ENCODE measurements at places on chromosomes 5 and 9.

DNA sequence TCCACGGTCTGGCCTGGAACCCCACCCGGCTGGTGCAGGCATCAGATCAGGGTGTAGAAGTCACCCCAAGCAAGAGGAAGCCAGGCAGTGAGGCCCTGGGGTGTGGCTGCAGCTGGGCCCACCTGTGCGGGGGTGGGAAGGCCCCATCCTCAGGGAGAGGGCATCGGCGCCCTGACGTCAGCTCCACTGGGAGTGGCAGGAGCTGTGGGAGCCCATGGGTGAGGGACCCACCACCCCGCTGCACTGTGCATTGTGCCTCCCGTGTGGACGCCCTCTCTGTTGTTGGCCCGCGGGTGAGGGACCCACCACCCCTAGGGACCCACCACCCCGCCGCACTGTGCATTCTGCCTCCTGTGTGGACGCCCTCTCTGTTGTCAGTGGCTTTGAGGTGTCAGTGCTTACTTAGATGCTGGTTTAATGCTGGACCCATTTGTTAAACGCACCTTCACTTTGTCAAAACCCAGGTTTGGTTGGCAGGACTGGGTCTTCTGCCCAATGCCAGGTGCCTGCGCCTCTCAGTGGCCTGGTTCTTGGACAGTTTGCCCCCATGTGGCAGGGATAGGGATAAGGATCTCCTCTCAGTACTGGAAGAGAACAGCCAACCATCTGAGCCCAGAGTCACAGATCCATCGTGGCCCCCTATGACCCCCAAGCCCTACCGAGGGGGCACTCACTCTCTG is 6.9 kb upstream of the EXOC3 start:
- DNase-seq = no peak

- no peak for DNase-seq
Measured at GRCh38 chr9:113931140-113931539, 55.0 kb downstream of the ZNF618 start.

GRCh38 chr9:78918976-78919375 is 622.1 kb downstream of the PSAT1 start:
- DNase-seq = no peak

- DNase-seq = no peak
Measured at GRCh38 chr5:142183561-142183960, 75.0 kb downstream of the NDFIP1 start.

- DNase-seq = no peak
Measured at GRCh38 chr9:112174965-112175795, at the start of gene SUSD1. TSS of gene SUSD1 (minus strand) at chr9:112175297. CDS start at chr9:112175235, 62 bp downstream.

DNA sequence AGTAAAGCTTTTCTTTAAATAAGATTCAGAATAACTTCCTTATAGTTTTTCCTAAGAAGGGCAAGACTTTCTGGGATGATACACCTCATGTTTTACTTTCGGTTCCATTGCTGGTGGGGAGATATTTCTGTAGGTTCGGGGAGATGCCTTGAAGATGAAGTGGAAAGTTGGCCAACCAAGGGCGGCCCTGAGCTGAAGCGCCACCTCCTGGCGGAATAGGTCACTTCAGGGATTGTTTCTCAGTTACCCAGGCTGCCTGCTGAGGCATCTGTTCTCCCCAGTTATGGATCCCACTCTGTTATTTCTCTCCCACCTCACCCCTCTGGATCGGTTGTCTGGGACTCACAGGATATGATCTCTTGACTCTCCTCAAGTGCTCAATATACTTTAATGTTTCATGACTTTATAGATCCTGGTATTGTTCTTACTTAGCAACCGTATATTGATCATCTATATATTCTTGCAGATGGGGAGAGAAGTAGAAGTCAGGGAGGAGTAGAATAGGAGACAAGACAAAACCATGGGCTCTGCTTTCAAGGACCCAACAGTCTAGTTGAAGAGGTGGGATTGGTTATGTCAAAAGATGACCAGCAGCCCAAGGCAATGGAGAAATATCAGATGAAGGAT is 23.4 kb downstream of the MEGF10 start:
- DNase-seq = peak; percentile 56

- no peak for DNase-seq
Measured at GRCh38 chr5:38755181-38755580, 90.6 kb upstream of the OSMR start.

DNA sequence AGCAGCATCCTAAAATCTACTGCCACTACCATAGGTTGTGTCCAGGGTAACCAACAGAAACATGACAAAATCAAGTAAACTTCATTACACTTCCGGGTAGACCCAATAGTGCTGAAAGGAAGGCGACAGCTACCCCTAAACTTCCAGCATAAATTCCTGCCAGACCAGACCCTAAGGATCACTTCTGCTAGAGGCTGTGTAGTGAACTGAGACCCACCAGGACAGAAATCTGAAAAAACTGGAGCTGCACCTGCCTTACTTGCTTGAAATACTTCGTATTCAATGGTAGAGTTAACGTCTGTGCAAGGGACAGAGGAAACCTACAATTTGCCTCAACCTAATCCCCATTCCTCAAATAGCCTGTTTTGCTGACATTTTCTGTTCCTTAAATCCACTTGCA is 1.0 kb upstream of the SECISBP2 start:
- DNase-seq = no peak

DNA sequence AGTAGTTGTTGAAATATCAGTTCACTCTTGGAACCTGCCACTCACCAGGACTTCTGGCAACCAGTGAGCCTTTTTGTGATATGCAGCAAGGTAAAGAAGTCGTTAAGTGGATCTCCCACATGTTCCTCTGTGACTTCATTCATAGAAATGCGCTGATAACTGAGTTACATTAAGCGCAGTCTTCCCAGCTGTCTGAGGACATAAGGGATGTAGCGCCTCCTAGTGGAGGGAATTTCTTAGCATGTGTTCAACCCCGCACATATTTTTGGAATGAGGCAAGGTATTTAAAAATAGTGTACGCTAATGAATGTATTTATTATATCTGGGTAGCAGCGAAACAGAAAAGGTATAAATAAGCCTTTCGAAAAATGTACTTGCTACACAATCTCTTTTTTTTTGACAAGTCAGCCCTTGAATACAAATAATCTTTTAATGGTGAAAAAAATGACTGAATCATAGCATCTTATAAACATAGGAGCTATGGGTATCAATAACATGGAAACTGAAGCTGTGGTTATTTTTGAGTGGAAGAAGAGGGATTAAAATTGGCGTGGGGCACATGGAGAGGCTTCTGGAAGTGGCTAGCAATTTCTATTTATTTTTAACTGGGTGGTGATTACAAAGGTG is 38.0 kb downstream of the PALM2AKAP2 start:
- no peak for DNase-seq

- no peak for DNase-seq
Measured at GRCh38 chr5:76521240-76521758, 101.9 kb downstream of the F2RL2 start.

GRCh38 chr5:92222449-92222848 is 839.3 kb upstream of the ARRDC3 start:
- DNase-seq = no peak

DNA sequence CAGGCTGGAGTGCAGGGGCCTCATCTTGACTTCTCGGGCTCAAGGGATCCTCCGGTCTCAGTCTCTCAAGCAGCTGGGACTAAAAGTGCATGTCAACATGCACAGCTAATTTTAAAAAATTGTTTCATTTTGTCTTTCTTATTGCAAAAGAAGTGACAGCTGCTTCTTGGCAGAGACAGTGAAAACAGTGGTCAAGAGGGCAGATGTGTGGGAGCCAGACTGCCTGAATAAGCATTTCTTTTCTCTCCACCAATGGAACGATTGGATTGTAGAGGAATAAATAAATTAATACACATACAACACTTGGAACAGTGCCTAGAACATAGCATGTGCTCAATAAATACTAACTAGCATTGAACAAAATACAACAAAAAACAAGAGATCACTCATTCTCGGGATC is 27.4 kb upstream of the KIF4B start:
- no peak for DNase-seq

GRCh38 chr9:83425240-83425639 is 113.0 kb downstream of the FRMD3 start:
- no peak for DNase-seq

DNA sequence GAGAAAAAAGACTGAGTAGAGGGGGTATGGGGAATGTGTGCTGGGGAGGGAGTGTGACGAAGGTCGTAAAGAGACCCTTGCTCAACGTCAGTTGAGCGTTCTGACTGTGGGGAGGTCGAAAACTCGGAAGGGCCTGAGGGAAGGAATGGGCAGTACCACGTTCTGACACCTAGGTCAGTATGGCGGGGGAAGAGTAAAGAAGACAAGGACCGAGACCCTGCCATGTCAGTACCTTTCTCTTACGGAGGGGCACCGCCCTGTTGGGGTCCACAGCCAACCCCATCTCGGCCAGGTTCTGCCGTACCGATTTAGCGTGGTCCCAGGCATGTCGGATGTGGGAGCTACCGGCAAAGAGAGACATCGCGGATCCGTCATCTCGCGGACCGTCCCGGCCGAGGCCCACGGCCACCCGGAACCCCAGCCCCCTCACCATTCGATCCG is 375 bp downstream of the NOP16 start:
- DNase-seq = no peak

- no peak for DNase-seq
Measured at GRCh38 chr9:134957945-134958227, 40.2 kb upstream of the FCN1 start.

GRCh38 chr9:130243882-130244170 is 21.7 kb upstream of the HMCN2 start:
- DNase-seq = no peak

- no peak for DNase-seq
Measured at GRCh38 chr5:150578781-150579461, 61.5 kb upstream of the SYNPO start.

- DNase-seq = no peak
Measured at GRCh38 chr9:98380065-98380681, 124.7 kb upstream of the TBC1D2 start.

DNA sequence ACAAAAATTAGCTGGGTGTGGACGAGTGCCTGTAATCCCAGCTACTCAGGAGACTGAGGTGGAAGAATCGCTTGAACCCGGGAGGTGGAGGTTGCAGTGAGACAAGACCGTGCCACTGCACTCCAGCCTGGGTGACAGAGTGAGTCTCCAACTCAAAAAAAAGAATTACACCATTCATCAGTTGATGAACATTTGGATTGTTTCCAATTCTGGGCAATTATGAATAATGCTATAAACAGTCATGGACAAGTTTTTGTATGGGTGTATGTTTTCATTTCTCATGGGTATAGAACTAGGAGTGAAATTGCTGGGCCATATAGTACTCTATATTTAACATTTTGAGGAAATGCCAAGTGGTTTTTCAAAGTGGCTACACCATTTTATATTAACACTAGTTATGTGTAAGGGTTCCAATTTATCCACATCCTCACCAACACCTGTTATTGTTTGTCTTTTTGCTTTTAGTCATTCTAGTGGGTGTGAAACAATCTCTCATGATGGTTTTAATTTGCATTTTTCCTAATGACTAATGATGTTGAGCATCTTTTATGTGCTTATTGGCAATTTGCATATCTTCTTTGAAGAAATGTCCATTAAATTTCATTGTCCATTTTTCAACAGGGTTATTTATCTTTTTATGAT is 9.0 kb upstream of the CCDC125 start:
- DNase-seq = no peak

- DNase-seq = no peak
Measured at GRCh38 chr5:54717459-54717858, 199.9 kb downstream of the SNX18 start.

Measured in activated T-cell treated with anti-CD3 and anti-CD28 coated beads for 4 hours (primary cell).